H1 (cell line): ENCODE measurements at places on chromosomes 7 and 10. TPM values are rescaled to one million over a fixed set of nuclear protein-coding genes. Genes with fewer than 3 reads are reported as not detected.

The PYROXD2 gene
- 3.2 and 4.2 TPM in 2 replicates for total RNA-seq

The LDB1 gene
- 88.4 and 88.8 TPM in 2 replicates for total RNA-seq

The PLAC9 gene
- total RNA-seq, result 12.4 and 16.7 TPM in 2 replicates

DNA sequence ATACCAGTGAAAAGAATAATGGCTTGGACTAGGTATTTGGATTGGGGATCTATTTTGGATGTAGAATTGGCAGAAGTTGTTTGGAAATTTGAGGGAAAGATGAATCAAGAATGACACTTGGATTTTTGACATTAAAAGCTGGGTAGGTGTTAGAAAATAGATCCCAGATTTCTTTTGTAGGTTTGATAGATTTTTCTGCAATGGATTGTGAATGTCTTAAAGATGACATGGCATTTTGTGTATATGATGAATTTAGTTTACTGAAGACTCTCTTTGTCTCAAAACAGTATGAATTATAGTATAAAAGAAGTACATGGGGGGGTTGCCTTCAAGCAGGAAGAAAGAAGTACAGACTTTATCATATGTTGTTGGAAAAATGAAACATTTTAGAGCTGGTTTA, 75.8 kb downstream of the MPLKIP start:
- no peaks in the 10 kb centered on the region for H3K27me3 ChIP-seq
- H3K4me1 ChIP-seq, result no peaks in the 10 kb centered on the region
- H3K4me3 ChIP-seq, result no peak overlapping the region
- H3K27ac ChIP-seq, result no peak overlapping the region
- peaks cover 8% of the 10 kb centered on the region for H3K36me3 ChIP-seq

DNA sequence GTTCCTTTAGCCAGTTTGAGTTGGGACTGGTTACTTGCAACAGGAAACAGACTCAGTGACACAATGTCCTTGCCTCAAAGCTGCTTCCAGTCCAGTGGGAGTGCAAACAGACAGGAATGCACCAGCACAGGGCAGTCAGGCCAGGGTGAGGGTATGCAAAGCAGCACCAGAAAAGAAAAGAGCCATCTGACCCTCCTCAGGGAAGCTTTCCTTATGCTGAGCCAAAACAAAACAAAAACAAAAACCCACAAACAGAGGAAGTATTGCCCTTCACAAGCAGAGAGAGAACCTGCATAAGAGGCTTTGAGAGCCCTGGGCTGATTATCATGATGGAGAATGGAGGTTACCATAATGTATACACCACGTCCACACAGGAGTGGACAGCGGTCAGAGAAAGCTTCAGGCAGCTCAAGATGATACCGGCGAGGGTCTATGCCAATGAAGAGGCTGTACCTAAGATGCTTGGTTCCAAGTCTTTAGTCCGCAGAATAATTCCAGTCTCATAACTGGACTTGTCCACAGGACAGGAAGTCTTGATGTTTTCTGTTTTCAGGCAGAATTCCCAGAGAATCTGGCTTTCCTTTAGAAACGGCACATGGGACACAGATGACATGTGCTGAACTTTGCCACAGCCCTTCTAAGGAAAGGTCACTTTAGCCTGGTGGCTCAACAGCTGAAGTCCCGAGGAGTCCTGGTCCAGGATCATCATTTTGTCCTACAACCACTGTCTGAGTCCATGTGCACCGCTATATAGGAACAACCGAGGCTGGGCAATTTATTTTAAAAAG, 263.3 kb downstream of the TNS3 start:
- no peaks in the 10 kb centered on the region for H3K27me3 ChIP-seq
- no peak overlapping the region for H3K27ac ChIP-seq
- H3K36me3 ChIP-seq, result no peaks in the 10 kb centered on the region
- peaks cover 10% of the 10 kb centered on the region for H3K4me1 ChIP-seq

DNA sequence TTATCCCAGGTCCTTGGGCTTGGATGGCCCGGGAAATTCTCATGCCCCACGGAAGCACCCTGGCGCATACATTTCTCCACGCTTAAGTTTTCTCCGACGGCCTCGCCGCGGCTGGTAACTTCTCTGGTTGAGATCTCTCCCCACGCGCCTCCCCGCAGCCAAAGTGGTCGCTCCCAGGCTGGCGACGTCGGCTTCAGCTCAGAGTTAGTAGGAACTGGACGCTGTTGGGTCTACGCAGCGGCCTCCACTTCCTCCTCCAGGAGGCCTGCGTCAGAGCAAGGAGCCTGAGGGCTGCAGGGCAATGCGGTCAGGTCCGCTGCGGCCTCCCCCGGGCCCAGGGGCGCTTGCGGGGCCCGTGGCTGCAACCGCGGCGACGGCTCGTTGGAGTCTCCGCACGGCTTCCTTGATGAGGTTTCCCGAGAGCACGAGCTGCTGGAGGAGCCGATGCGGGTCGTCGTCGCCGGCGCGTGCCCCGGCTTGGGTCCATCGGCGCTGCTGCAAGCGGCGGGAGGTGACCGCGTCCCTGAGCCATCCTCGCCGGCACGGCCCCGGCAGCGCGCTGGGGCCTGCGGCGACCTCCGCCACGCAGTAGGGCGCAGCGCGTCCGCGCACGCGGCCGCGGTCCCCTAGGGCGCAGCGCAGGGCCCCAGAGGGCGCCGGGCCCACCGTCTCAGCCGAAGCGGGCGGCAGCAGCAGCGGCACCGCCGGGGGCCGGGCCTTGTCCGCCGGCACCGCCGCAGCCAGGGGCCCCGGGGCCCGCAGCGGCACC, 744 bp downstream of the FRAT2 start:
- H3K27me3 ChIP-seq, result no peaks in the 10 kb centered on the region
- peak overlapping the region; percentile 99; the same call in 1 of the 2 replicates for H3K27ac ChIP-seq
- H3K4me1 ChIP-seq, result peaks cover 8% of the 10 kb centered on the region
- H3K4me3 ChIP-seq, result peak overlapping the region; percentile 90

GRCh38 chr10:114925587-114926586, 12.1 kb upstream of the TRUB1 start:
- H3K27me3 ChIP-seq, result no peaks in the 10 kb centered on the region
- no peaks in the 10 kb centered on the region for H3K4me1 ChIP-seq
- no peak overlapping the region for H3K27ac ChIP-seq
- H3K36me3 ChIP-seq, result no peaks in the 10 kb centered on the region
- H3K4me3 ChIP-seq, result no peak overlapping the region

DNA sequence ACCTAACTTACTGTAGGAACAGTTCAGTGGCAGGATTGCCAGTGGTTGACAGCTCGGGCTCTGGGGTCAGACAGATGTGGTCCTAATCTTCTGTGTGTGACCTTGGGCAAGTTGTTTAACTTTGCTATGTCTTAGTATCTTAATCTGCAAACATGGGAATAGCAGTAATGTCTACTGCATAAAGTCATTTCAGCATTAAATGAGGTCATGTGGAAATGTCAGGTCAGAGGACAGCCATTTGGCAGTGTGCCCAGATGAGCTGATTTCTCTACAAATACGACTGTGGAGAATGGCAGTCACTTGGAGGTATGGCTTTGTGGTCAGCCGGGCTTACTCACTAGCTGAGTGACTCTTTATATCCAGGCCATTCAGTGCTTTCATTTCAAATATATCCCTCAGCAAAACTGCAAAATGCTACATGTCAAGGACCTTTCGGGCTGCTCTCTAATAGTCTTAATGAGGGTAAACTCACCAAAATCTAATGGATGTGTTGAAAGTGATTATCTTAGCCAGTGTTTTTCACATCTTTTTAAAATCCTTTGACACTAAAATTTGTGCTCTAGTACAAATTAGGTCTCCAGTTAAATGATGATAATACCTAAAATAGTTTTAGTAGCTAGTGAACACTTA, 171.4 kb downstream of the ST7 start:
- H3K4me1 ChIP-seq, result no peaks in the 10 kb centered on the region
- no peak overlapping the region for H3K27ac ChIP-seq
- no peak overlapping the region for H3K4me3 ChIP-seq

DNA sequence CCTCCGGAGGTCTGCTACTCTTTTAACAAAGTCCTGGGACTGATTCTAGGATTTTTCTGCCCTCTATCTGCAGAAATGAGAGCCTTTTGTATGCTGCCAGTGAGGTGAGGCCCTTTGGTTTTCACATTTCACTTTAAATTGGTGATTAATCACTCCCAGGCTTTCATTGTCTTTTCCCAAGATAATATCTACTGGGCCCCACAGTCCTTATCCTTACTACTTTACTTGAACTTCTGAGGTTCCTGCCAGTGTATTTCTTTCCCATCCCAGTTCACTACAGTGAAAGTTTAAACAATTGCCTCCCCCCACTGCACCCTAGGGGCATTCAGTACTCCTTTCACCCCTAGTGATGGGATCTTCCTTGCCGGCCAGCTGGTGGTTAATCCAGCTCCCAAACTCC, 127.4 kb upstream of the INHBA start:
- H3K27me3 ChIP-seq, result no peaks in the 10 kb centered on the region
- no peaks in the 10 kb centered on the region for H3K4me1 ChIP-seq
- no peak overlapping the region for H3K4me3 ChIP-seq
- H3K27ac ChIP-seq, result no peak overlapping the region
